ENCODE measurements at places on chromosomes 1 and 21. TPM values are rescaled to one million over a fixed set of nuclear protein-coding genes. Genes with fewer than 3 reads are reported as not detected.

GRCh38 chr1:160214481-160215140, 9.4 kb downstream of the PEA15 start:
- DNase-seq = no peak

- no peak for DNase-seq
Observed at GRCh38 chr1:214854126-214854875, 228.2 kb upstream of the KCNK2 start.

CLDN8 gene
- total RNA-seq = not detected

PCAT6 gene
- total RNA-seq = not detected

LINGO4 gene
- total RNA-seq = not detected

DNA sequence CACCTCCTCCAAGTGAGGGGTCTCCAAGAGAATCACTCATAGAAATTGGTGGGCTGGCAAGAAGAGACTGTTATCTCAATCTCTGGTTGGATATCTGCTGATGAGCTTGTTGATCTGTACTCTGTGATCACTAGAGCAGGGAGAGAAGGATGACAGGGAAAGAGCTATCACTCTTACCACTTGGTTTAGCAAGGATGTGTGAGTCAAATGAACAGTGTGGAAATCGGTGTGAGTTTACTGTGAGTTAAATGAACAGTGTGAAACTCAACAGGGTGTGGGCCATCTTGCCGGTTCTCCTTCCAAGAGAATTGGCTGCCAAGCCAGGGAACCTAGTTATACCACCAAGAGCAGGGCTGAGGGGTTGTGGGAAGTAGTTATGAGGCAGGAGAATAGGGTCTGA, 33.3 kb upstream of the CD1D start:
- no peak for DNase-seq

RSPO1 gene
- not detected for total RNA-seq

- DNase-seq = no peak
Observed at GRCh38 chr1:230277201-230278025, 148.7 kb downstream of the PGBD5 start.

CACHD1 gene
- total RNA-seq = 7.7 TPM

LAMC2 gene
- 0.03 TPM for total RNA-seq

FCRL5 gene
- not detected for total RNA-seq

- no peak for DNase-seq
Observed at GRCh38 chr1:78426408-78426807, 64.4 kb upstream of the PTGFR start.

- no peak for DNase-seq
Observed at GRCh38 chr1:192939440-192939839, 119.7 kb downstream of the UCHL5 start.

- DNase-seq = no peak
Observed at GRCh38 chr21:40936178-40936577, 89.2 kb upstream of the DSCAM start.

OR2M7 gene
- total RNA-seq = not detected

MAP1LC3C gene
- total RNA-seq = 0.13 TPM

TSSK3 gene
- 0.32 TPM for total RNA-seq

GRCh38 chr21:36859744-36860501, 106.5 kb downstream of the HLCS start:
- peak; percentile 49 for DNase-seq

DNA sequence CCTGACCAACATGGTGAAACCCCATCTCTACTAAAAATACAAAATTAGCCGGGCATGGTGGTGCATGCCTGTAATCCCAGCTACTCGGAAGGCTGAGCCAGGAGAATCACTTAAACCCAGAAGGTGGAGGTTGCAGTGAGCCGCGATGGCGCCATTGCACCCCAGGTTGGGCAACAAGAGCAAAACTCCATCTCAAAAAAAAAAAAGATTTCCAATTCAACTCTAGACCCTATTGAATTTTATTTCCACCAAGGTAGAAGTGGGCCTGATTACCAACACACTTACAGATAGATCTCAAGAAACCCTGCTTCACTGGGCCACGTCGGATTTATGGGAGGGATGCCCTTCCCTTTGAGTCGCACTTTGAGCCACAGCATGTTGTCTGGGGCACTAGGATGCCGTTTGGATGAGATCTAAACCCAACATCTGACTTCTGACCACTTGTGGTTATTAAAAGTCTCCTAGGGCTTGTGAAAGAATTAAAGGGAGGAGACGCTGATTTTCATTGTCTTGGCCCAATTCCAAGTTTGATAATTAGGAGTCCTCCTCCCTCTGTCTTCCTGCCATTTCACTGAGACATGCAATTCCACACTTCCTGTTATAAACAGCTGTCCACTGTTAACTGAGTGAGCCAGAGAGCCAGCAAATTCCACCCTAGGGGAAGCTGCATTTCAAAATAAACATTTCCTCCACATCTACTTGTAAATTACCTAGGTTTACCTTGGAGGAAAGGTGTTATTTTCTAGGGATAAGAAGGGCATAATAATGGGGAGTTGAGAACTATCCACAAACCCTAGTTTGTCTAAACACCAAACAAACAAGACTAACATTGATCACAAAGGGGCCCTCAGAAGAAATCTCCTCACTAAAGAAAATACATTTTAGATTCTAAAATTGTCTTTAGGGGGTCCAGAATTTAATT, 5.2 kb upstream of the RERE start:
- DNase-seq = peak; percentile 69

DNA sequence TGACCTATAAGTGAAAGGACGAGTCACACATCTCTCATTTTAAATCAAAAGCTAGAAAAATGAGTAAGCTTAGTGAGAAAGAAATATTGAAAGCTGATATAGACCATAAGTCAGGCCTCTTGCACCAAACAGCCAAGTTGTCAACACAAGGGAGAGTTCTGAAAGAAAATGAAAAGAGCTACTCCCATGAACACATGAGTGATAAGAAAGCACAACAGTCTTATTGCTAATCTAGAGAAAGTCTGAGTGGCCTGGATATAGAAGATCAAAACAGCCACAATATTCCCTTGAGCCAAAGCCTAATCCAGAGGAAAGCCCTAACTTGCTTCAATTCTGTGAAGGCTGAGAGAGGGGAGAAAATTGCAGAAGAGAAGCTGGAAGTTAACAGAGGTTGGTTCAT, 175.0 kb downstream of the SMYD3 start:
- no peak for DNase-seq

TGFB2 gene
- total RNA-seq = 2.1 TPM

All from SK-MEL-5 (cell line).